ENCODE measurements at places on chromosomes 4 and X.

GRCh38 chr4:85402371-85402770, 72.6 kb upstream of the ARHGAP24 start:
- DNase-seq: no peak

GRCh38 chr4:85081196-85081595, 114.7 kb upstream of the WDFY3 start:
- DNase-seq: no peak

DNA sequence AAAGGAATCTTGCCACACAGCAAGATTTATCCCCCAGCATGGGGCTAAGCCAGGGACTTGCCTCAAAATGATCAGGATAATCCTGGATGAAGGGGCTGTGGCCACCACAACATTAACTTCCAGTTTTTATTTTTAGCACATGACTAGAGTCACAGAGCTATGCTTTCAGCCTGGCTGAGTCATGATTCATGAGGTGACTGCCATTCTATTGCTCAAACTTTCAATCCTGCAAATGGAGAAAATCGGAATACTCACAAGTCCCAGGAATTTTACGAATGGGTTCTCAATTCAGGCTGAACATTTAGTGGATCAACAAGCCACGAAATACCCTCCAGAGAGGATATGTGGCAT, 70.7 kb upstream of the HPGD start:
- peak; percentile 63 for DNase-seq

DNA sequence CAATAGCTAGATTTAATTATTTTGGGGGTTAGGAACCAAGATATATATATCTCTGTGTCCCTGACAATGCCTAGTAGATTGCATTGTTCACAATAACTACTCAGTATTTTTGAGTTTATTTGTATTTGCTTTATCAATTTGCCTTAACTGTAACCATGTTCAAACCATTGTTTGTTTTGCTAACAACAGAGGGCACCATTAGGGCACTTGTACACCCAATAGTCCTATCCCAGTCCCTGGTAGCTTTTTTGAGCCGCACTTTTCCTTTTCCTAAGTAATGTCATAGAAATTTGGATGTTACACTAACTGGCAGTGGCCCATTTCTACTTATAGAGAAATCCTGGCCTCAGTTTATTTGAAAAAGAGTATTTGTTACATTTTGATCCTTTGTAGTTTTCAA, 575 bp upstream of the KLHL5 start:
- no peak for DNase-seq

GRCh38 chr4:107913283-107913899, 18.0 kb upstream of the CYP2U1 start:
- peak; percentile 64 for DNase-seq

DNA sequence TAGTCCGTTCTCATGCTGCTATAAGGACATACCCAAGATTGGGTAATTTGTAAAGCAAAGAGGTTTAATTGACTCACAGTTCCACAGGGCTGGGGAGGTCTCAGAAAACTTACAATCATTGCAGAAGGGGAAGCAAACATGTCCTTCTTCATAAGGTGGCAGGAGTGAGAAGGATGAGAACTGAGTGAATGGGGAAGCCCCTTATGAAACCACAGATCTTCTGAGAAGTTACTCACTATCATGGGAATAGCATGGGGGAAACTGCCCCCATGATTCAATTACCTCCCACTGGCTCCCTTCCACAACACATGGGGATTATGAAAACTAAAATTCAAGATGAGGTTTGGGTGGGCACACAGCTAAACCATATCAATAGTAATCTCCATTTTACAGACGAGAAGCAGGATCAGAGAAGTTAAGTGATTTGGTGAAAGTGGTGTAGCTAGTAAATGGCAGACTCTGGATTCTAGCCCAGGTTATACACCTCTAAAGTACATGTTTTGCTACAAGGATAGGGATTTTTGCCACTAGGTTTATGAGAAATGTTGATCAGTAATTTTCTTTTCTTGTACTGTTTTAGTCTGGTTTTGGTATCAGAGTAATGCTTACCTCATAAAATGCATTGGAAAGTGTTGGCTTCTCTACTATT, 47.3 kb upstream of the C1GALT1C1 start:
- DNase-seq: peak; percentile 12

DNA sequence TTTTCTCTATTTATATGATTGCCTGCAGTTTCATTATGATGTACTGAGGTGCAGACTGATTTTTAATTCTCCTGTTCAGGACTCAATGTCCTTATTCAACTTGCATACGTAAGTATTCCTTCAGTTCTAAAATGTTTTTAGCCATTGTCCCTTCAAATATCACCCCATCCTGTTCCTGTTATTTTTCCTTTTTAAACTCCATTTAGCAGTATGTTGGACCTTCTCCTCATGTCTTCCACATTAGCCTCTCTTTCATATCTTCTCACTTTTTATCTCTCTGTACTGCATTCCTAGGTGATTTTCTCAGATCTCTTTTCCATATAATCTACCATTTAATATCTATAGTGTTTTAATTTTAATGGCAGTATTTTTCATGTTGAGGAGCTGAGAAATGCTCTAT, 317.7 kb downstream of the NR3C2 start:
- no peak for DNase-seq

GRCh38 chrX:95919605-95920004, 765.0 kb upstream of the DIAPH2 start:
- DNase-seq: no peak

DNA sequence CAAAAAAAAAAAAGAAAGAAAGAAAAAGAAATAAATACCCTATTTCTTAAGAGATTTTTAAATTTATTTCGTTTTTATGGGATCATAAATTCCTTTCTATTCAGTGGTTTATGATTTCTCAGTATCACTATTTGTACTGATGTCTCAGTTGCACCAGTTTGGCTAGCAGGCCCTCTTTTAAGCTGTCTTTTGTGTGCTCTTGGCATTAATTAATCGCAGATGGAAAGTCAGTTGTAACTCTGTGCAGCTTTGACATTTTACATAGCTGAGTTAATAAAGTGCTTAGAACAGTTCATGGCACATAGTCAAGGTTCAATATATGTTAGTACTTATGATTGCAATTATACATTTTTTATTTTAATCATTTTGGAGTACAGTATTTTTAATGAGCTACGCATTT, 123.7 kb upstream of the NUDT6 start:
- DNase-seq: no peak

- DNase-seq: no peak
Observed at GRCh38 chr4:140108713-140109230, 45.2 kb downstream of the MAML3 start.

GRCh38 chr4:85228264-85228663, 246.7 kb upstream of the ARHGAP24 start:
- DNase-seq: peak; percentile 6

DNA sequence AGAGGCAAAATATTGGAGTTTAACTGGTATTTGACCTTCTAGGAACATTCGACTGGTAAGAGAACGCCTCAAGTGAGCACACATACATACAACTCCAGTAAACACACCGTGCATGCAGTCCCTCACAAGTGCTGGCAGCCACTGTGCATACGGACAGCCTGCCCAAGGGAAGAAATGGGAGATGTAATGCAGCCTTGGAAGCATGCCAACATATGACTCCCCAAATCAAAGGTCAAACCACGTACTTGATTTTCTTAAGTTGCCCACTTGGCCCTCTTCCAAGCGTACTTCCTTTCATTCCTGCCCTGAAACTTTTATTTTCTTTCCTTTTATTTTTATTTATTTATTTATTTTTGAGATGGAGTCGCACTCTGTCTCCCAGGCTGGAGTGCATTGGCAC, 206.6 kb downstream of the SPRY1 start:
- DNase-seq: peak; percentile 31

- no peak for DNase-seq
Observed at GRCh38 chr4:141599853-141600252, 36.5 kb upstream of the IL15 start.

- DNase-seq: no peak
Observed at GRCh38 chr4:148141501-148141900, 300.7 kb downstream of the NR3C2 start.

DNA sequence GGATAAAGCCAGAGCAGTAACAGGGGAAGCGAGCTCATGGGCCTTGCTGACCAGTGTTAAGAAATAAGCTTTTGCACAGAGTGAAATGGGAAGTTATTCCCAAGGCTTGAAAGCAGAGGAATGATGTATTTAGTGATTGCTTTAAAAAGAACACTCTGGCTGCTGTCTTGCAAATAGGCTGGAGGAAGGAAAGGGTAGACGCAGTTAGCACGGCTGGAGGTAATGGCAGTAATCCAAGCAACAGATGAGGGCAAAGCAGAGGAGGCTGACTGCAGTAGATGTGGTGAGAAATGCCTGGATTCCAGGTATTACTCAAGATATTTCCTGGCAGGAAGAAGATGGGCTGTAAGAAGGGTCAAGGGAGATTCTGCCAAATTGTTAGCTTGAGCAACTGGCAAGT, 1342.3 kb upstream of the AGA start:
- DNase-seq: no peak

- DNase-seq: no peak
Observed at GRCh38 chrX:44071070-44071645, 98.0 kb upstream of the NDP start.

- DNase-seq: no peak
Observed at GRCh38 chrX:17768997-17769396, 31.7 kb downstream of the SCML1 start.

- no peak for DNase-seq
Observed at GRCh38 chr4:184215709-184216328, 1.9 kb downstream of the ENPP6 start.

DNA sequence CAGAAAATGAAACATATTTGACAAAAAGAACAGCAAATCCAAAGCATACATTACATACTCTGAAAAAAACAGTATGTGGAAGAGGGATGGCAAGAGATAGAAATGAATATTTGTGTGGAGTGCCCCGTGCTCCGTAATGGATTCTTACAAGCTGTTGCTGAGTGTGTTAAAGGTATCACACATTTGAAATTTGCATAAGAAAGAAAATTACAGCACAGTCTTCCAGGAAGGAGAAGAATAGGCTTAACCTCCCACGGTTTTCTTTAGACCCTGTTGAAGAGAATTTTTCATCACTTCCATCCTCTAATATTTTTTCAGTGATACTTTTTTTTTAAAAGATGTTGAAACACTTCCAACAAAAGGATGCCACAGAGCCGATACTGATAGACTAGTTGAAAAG, 1489.4 kb downstream of the RAPGEF2 start:
- no peak for DNase-seq

DNA sequence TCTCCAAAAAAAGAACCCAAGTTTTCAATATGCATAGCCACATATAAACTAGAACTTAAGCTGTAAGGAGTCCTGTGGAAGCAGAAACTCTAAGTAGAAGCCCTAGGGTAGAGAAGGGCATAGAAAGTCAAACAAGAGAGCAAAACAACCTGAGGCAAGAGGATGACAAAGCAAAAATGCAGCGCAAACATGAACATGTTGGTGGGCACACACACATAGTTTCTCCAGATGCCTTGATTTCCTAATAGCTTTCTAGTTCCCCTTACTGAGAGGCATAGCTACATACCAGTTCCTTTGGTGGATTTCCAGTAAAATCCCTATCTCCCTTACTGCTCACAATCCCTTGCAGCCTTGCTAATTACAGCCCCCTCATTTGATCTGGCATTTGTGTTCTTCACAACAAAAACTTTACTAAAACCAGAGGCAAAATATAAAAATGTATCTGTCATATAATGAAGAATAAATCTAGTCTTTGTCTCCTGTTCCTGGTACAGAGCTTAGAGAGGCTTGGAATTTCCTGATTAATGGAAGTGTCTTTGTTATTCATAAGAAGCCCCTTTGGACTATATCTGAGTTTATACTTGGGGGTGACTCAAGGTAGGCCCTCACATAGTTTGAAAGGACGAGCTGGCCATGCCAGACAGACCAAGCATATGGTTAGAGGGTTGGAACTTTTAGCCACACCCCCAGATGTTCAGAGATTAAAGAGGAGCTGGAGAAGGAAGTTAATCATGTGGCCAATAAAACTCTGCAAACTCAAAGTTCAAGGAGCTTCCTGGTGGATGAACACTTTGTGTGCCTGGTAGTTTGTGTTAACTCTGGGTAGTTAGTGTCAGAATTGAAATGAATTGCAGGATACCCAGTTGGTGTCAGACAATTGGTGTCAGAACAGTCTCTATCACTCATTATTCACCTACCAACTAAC, 52.7 kb upstream of the ZCCHC13 start:
- peak; percentile 90 for DNase-seq

DNA sequence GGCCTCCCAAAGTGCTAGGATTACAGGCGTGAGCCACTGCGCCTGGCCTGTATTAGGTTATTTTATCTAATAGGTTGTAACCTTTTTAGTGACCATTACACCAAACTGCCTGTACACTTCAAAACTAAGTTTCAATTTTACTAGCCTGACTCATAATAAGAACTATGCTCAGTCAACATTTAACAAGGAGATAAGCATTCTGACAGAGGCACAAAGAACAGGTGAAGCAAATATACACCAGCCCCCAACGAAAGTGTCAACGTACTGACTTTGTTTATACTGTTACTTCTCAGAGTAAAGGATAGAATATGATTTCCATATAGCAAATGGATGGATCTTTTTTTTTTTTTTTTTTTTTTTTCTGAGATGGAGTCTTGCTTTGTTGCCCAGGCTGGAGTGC, 62.8 kb downstream of the SHISA3 start:
- no peak for DNase-seq

GRCh38 chrX:133414406-133415275, 648 bp downstream of the GPC4 start:
- no peak for DNase-seq

DNA sequence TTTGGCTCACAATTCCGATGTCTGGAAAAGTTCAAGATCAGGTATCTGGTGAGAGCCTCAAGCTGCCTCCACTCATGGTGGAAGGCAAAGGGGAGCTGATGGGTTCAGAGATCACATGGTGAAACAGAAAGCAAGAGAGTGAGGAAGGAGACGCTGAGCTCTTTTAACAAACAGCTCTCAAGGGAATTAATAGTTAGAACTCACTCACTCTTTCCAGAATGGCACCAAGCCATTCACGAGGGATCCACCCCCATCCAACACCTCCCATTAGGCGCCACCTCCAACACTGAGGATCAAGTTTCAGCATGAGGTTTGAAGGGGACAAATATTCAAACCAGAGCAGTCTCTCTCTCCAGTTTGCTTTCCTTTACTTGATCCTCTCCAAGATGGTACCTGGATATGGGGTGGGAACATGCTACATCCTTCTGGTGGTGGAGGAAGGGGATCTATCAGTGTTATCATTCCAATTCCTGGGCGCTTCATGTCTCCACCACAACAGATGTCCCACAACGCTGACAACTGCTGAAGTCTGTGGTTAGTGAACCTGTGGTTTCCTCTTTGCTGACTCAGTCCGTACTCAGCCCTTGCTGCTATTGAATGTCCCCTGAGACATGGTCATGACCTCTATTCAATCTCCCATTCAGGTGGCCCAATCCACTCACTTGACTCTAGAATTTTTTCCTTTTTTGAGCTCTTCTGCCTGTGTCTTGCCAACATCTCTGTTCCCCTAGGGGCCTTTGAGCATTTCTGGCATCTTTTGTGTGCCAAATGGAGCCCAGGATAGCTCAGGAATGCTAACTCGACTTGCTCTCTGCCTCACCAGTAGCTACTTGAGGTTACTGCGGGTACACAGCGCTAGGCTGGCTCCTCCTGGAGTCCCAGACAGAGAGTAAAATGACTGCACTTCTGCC, 395.2 kb downstream of the MID1IP1 start:
- peak; percentile 90 for DNase-seq

All from NB4 (cell line).